Umbilical cord (tissue), 2 donors: ENCODE measurements at places on chromosomes 6 and 20. TPM values are rescaled to one million over a fixed set of nuclear protein-coding genes. Genes with fewer than 3 reads are reported as not detected.

The CLPSL1 gene
- total RNA-seq: not detected

The INSM1 gene
- not detected for total RNA-seq

The CRIP3 gene
- 5.5 TPM for total RNA-seq

The RAMACL gene
- 13.2 TPM for total RNA-seq

The RUNX2 gene
- total RNA-seq: 6.3 TPM

The TRIM15 gene
- total RNA-seq: 0.48 TPM

The CLVS2 gene
- 4.1 TPM for total RNA-seq

The VGLL2 gene
- total RNA-seq: not detected

The MRPS26 gene
- 30.6 TPM for total RNA-seq

The OLIG3 gene
- total RNA-seq: not detected

The PAX1 gene
- total RNA-seq: 1.9 TPM

The RGS17 gene
- 6.7 TPM for total RNA-seq

The DOK5 gene
- 6.7 TPM for total RNA-seq

The BPIFA2 gene
- not detected for total RNA-seq
